ENCODE measurements at places on chromosomes 13 and 19.

GRCh38 chr13:24173795-24174194 is 13.3 kb downstream of the SPATA13 start:
- H3K27me3 ChIP-seq = no peaks in the 10 kb centered on the region
- H3K4me3 ChIP-seq = no peak overlapping the region
- H3K27ac ChIP-seq = no peak overlapping the region

DNA sequence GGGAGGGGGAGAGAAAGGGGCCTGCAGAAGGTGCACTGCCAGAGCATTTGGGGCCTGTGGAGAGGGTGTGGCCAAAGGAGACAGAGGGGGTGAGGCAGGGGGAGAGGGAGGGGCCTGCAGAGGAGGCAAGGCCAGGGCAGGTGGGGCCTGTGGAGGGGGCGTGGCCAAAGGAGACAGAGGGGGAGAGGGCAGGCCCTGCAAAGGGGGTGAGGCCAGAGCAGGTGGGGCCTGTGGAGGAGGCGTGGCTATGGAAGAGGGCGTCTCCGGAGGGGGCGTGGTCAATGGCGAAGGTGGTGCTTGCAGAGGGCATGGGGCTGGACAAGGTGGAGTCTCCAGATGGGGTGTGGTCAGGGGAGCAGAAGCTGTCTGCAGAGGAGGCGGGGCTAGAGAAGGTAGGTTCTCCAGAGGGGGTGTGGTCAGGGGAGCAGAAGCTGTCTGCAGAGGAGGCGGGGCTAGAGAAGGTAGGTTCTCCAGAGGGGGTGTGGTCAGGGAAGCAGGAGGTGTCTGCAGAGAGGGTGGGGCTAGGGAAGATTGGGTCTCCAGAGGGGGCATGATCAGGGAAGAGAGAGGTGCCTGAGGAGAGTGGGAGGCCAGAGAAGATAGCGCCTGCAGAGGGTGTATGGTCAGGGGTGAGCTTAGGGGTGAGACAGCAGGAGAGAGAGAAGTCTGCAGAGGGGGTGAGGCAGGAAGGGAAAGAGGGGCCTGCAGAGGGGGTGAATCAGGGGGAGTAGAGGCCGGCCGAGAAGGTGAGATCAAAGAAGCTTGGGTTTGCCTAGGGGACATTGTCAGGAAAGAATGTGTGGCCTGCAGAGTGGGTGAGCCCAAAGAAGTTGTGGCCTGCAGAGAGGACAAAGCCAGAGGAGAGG is 3.4 kb downstream of the PRR36 start:
- no peak overlapping the region for H3K4me3 ChIP-seq
- no peak overlapping the region for H3K27ac ChIP-seq
- H3K27me3 ChIP-seq = peaks cover 1% of the 10 kb centered on the region
- peak; percentile 98 for DNase-seq

- H3K27me3 ChIP-seq = no peaks in the 10 kb centered on the region
- peak; percentile 85 for DNase-seq
- peaks cover 1% of the 10 kb centered on the region for H3K4me1 ChIP-seq
- H3K36me3 ChIP-seq = peaks cover under 1% of the 10 kb centered on the region
- peak overlapping the region; percentile 56 for H3K4me3 ChIP-seq
- no peak overlapping the region for H3K27ac ChIP-seq
Observed at GRCh38 chr19:3047496-3048189, 14.7 kb downstream of the TLE5 start.

GRCh38 chr13:111153279-111153976 is 38.3 kb downstream of the ARHGEF7 start:
- H3K36me3 ChIP-seq = no peaks in the 10 kb centered on the region
- H3K4me1 ChIP-seq = no peaks in the 10 kb centered on the region
- H3K27ac ChIP-seq = no peak overlapping the region
- peak overlapping the region; percentile 89 for H3K4me3 ChIP-seq

DNA sequence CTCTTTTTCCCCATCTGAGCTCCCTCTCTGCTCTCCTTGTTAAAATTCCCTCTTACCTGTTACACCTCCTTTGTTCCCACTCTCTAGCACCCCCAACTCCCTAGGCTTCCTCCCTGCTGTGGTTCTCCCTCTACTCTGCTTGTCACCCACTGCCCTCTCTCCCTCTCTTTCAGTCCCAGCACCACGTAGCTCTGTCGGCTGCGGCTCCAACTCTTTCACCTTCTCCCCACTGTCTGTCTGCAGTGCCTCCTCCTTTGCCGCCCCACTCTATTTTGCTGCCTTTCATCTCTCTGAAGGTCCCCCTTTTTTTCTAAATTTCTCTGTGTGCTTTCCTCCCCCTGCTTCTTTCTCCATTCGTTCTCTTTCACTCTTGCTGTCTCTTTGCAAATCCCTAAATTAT is 1.1 kb downstream of the ZNF836 start:
- H3K4me3 ChIP-seq = peak overlapping the region; percentile 97
- no peak overlapping the region for H3K27ac ChIP-seq
- H3K27me3 ChIP-seq = no peaks in the 10 kb centered on the region
- H3K4me1 ChIP-seq = peaks cover 2% of the 10 kb centered on the region
- DNase-seq = no peak

DNA sequence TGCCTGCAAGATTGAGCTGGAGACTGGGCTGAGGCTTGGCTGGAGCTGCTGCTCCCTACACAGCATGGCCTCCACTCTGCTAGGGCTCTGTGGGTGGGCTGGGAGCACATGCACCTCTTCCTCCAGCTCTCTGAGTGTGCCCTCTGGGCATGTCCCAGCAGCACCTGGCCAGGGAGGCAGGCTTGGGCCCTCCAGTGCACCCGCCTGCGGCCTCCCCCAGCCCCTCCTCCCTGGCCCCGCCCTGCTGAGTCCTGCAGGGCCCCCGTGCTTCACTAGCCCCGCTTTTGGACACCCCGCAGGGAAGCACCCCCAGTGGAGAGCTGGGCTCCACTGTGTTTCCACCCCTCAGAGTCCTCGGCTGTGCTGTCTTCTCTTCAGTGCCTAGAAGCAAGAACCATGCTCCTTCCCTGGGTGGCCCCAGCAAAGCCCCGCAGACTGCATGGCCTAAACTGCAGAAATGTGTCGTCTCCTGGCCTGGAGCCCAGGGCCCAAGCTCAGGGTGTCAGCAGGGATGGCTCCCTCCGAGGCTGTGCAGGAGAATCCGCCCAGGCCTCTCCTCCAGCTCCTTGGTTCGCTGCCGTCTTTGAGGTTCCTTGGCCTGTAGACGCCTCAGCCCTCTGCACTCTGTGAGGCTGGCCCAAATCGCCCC is 5.0 kb upstream of the TEX29 start:
- H3K4me1 ChIP-seq = no peaks in the 10 kb centered on the region
- no peak for DNase-seq
- no peak overlapping the region for H3K27ac ChIP-seq
- no peaks in the 10 kb centered on the region for H3K27me3 ChIP-seq
- H3K4me3 ChIP-seq = no peak overlapping the region

DNA sequence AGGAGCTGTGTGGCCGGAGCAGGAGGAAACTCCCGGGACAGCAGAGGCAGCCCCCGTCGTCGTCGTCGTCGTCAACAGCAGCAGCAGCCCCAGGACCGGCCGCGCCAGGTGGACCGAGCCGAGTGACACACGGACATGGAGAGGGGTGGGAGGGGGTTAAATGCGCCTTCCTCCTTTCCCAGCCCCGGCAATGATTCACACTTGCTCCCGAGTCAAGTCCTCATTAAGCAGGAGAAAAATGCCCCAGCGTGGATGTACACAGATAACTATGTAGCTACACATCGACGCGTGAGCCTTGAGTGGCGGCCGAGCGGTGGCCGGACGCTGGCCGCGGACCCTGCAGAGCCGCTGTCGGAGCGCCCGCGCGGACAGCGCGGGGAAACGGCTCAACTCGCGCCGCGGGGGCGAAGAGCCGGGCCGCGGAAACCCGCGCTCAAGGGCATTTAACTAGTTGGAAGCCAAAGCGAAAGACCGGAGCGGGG is 645 bp downstream of the UBL3 start:
- peak overlapping the region; percentile 96 for H3K4me3 ChIP-seq
- H3K27me3 ChIP-seq = no peaks in the 10 kb centered on the region
- no peak overlapping the region for H3K27ac ChIP-seq
- H3K4me1 ChIP-seq = peaks cover 5% of the 10 kb centered on the region
- no peaks in the 10 kb centered on the region for H3K36me3 ChIP-seq

DNA sequence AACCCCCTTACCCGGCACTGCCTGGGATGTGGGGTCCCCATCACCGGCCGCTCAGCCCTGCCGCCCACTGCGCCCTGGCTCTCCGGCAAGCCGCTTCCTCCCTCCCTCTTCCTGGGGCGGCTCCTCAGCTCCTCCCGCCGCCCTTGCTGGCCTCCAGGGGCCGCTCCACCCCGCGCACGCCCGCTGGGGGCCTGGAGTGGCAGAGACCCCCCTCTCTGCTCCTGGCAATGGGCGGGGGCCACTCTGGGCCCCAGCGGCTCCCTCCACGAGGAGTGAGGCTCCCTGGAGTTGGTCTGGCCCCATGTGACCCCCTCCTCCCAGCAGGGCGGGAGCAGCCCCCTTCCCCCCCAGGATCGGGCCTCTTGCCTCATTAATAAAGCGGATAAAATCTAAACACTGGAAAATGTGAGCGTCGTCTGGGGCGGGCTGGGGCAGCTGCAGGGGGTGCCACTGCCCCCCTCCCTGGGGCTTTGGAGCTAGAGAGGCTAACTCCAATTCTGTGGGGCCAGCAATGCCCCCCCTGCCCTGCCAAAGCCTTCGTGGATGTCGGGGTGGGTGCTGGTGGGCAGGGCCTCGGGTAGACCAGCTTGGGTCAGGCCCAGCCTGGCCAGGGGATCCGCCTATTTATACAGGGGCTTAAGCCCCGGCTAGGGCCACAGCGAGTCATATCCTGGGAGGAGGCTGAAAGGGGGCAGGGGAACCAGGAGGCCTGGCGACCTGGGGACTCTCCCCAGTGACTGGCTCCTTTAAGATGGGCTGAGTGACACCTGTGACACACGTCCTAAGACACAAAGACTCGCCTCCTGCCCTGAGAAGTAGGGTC is at the start of gene PTGER1:
Gene PTGER1, minus strand, starts transcription at position 104 of the 823 bp plus-strand sequence. CDS start 1,034 bp downstream, outside the sequence.
- peak; percentile 69 for DNase-seq
- H3K27ac ChIP-seq = no peak within 1 kb of the TSS
- peaks cover 6% of the 10 kb centered on the region for H3K36me3 ChIP-seq
- no peaks in the 10 kb centered on the region for H3K4me1 ChIP-seq
- no peak within 1 kb of the TSS for H3K4me3 ChIP-seq

DNA sequence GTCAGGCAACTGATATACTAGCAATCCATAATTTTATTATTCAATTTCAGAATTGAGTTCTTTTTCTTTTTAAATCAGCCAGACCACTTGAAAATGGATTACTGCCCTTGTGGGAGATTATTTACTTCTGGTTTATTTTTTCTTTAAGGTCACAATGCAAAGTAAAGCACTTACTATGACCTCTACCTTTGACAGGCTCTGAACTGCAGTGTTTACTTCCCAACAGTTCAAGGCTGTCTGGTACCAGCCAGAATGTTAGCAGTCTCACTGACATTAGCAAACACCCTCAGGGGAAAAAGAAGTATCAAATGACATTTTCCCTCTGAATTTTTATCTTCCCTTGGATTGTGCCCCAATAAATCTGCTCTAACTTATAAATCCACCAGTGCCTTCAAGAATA is 57.5 kb downstream of the RAP2A start:
- H3K4me3 ChIP-seq = no peak overlapping the region
- H3K27ac ChIP-seq = no peak overlapping the region
- DNase-seq = no peak

DNA sequence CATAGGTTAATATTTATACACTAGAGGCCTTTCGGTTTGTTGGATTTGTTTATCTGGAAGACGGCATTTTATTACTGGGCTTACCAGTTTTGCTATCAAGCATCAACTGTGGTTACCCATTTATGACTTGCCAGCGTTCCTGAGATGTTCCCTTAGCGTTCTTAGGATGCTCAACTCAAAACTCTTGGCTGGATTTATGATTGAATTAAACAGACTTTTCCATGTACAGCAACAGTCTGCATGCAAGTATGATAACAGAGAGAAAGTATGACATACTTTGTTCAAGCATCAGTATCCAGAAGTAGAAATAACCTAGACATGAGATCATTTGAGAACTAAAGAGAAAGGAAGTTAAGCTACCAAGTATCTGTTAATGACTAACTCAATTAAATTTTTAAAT is 29.9 kb upstream of the RNF113B start:
- H3K36me3 ChIP-seq = peaks cover 47% of the 10 kb centered on the region
- no peak overlapping the region for H3K27ac ChIP-seq
- peaks cover 2% of the 10 kb centered on the region for H3K4me1 ChIP-seq
- no peak for DNase-seq

Measured in H9 (cell line).